ENCODE measurements at places on chromosomes 5 and 9.

- no peak for DNase-seq
Measured at GRCh38 chr9:27712806-27713205, 139.5 kb upstream of the C9orf72 start.

- DNase-seq, result no peak
Measured at GRCh38 chr9:99866398-99866797, 40.1 kb upstream of the STX17 start.

GRCh38 chr5:120231563-120231962, 232.5 kb upstream of the PRR16 start:
- no peak for DNase-seq

GRCh38 chr9:95226921-95227320, 90.6 kb downstream of the FANCC start:
- DNase-seq, result no peak

- no peak for DNase-seq
Measured at GRCh38 chr5:158802941-158803341, 296.8 kb downstream of the EBF1 start.

DNA sequence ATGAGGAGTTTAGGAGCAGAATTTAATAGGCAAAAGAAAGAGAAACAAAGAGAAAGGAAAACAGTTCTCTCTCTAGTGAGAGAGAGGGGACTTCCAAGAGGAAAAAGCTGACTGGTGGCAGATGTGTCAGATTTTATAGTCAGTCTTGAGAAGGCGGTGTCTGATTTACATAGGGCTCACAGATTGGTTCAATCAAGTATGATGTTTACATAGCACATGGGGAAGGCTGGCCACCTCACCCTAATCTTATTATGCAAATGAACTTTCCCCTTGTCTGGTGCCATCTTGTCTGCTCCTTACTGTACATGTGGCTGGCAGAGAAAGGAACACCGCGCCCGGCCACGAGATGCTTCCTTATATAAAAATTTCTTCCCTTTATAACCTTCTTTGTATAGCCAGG, 24.7 kb downstream of the UNC13B start:
- DNase-seq, result no peak

GRCh38 chr5:54743581-54743980, 226.0 kb downstream of the SNX18 start:
- no peak for DNase-seq

DNA sequence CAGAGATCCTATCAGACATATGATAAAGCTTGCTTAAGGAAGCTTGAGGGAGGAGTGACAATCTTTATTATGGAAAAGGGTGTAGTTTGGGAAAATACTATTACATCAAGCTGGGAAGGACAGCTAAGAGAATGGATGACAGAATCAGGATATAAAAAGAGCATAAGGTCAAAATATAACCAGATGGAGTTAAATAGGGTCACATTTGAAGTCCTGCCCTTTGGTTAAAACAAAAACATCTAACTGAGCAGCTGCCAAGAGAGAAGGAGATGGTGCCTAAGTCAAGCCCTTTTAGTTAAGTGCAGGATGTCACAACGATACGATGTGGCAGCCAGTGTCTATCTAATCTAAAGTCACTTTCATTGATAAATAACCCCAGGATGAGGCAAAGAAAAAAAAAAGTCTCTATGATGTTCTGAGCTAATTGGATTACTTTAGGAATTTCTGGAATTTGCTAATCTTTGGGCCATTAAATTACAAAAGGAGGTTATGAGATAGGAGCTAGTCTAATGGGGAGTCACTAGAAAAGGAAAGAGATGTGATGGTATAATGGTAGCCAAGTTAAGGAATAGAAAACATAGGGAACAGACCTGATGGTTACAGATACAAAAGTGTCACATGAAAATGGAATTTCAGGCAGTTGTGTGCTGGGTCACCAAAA, 365.2 kb downstream of the PDE4D start:
- no peak for DNase-seq

DNA sequence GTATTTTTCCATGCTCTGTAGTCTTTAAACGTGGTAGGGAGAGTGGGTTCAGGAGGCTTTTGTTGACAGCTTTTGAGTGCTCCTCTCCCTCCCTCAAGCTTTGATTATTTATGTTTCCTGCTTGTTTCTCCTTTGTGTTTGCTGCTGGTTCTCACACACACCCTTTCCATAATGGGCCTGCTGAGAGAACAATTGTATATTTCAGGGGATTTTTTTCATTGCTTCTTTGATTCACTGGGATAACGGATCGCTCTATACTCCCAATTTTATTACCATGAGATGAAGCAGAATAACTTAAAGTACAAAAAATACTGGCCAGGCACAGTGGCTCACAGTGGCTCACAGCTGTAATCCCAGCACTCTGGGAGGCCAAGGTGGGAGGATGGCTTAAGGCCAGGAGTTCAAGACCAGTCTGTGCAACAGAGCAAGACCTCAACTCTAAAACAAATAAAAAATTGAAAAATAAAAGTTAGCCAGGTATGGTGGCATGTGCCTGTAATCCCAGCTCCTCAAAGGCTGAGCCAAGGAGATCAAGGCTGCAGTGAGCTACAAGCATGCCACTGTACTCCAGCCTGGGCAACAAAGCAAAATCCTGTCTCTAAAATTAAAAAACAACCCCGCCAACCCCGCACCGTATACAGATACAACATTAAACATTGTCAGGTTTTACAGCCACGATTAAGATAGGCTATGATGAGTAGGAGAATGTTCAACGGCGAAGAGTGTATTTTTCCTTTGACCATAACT, 66.9 kb downstream of the USP20 start:
- no peak for DNase-seq

GRCh38 chr5:26553079-26553478, 485.3 kb downstream of the CDH9 start:
- DNase-seq, result no peak

- DNase-seq, result no peak
Measured at GRCh38 chr5:148641735-148642134, 12.6 kb downstream of the HTR4 start.

GRCh38 chr9:76490249-76490990, 31.4 kb downstream of the GCNT1 start:
- DNase-seq, result no peak

DNA sequence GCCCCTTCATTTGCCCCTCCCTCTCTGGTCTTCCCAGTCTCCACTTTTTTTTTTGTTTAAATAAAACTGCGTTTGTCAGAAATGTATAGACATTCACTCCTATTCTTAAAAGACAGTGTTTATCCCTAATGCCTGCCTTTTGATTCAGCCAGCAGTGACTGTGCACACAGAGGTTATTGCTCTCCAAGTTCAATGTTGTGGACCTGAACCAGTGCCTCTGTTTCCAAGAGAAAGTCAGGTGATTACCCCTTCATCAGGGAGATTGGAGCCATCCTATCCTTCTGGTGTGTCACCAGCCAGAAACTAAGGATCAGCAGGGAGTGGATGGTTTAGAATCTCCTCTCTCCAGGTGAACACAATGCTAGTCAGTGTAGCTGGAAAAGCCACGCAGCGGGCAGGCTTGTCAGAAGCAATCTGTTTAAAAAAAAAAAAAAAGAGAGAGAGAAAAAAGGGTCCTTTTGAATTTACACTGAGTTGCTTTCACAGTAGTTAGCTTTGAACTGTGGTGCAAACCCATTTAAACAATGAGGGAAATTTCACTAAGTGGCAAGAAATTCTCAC, 167.5 kb upstream of the DMRT1 start:
- no peak for DNase-seq

DNA sequence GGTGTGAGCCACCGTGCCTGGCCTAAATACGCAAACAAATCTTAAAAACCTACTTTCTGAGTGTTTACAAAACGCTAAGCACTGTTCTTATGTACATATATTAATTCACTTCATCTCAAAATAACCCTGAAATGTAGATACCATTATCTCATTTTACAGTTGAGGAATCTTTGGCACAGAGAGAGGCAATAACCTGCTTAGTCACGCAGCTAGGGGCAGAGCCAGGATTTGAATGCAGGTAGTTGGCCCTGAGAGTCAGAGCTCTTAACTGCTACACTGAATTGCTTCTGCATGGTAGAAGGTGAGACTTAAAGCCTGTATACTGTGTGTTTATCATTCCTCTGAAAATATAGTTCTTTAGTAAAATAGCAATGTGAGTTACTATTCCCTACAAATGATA, 21.9 kb downstream of the ARHGEF37 start:
- no peak for DNase-seq

- no peak for DNase-seq
Measured at GRCh38 chr9:16029046-16029615, 476.3 kb downstream of the CCDC171 start.

DNA sequence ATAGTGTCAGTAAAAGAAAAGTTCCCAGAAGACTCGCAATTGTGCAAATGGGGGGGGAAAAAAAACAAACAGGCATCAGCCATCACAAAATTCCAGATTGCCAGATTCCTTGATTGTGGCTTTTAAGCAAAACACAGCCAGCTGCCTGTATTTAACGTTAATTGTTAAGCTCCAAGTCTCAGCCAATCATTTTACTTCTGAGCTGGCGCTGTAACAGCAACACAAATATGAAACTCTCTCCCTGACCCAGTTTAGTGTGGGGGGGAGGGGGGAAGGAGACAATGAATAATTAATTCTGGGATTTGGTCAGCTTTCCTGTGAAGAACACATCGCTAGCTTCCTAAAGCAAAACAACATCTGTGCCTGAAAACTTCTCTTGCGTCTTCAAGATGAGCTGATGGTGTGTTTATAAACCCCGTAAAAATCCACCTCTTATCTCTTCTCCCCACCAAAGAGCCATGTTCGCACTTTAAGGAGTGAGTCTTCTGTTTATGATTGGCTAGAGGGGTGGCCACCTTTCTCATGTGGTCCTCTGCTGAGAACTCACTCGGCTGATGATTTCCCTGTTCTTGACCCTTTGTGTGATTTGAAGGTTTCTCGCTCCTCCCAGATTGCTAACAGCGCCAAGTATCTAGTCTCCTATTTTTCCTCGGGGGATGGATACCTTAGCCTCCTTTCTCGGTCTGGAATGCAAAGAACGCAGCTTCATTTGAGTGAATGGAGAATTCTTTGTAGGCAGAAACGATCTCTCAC, 160.2 kb upstream of the DAPK1 start:
- DNase-seq, result no peak

DNA sequence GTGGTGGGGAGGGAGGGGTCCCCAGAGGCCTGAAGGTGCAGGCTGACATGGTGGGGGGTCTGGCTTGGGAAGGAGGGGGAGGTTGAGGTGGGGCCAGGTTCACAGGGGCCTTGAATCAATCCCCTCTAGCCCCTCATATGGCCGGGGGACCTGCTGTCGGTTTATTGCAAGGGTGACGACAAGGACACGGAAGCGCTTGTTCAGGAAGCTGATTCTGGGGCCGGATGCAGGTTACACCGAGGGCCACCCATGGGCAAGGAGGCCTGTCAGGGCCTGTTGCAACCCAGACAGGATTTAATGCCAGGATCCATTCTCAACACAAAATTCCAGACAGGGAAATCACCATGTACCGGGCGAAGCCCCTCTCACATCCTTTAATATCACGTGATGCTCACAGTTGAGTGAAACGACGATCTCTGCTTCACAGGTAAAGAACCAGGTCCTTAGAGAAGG, 41.6 kb upstream of the SYNPO start:
- DNase-seq, result no peak

GRCh38 chr9:107685901-107686300, 196.3 kb upstream of the KLF4 start:
- no peak for DNase-seq

- no peak for DNase-seq
Measured at GRCh38 chr5:177508837-177509236, 789 bp downstream of the DOK3 start.

DNA sequence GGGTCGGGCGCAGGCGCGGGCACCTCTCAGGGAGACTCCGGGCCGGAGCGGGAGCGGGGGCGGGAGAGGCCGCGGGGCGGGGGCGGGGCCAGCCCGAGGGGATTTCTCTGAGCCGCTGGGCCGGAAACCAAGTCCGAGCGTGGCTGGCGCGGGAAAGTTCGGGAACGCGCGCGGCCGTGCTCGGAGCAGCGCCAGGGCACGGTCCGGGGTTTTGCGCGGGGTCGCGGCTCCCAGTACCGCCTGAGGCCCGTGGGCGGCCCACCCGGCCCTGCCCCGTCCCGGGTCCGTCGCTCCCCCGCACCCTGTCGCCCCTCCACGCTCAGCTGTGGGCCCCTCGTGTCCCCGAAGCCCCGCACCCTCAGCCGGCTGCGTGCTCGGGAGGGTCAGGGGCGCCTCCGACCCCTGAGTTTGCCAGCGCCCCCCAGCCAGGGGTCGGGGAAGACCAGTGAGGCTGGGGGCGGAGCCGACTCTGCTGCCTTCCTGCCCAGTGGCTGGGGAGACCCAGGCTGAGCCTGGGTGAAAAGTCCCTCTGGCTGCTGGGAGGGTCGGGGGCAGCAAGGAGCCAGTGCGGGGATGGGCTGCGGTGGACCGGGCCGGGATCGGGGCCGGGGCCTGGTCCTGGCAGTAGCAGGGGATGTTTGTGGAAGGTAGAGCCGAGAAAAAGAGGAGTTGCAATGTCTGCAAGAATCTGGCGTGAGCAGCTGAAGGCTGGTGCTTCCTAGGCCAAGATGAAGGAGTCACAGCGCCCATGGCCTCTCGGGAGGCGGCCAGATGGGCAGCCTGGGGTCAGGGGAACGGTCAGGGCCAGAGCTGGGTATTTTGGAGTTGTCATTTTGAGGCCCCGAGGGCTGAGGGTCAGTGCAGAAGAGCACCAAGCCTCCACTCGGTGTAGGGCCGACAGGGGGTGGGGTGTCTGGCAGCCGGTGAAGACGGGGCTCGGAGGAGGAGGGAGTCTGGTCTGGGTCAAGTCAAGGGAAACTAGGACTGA, 588 bp downstream of the TRAF2 start:
- DNase-seq, result peak; percentile 78

GRCh38 chr9:95204710-95205109, 112.8 kb downstream of the FANCC start:
- DNase-seq, result no peak

DNA sequence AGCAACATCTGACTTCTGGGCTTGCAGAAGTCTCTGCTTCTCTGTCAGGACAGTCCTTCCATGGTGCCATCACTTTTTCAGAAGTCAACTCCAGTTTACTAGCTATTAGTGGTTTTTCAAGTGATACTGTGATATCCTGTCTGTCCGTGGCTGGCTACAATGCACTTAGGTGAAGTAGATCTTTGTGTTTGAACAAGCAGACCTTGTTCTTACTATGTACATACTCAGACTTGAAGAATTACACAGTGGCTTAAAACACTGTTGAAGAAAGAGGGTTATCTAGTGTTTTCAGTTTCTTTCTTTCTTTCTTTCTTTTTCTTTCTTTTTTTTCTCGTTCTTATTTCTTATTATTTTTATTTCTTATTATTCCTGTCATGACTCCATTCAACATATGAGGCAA, 228.7 kb downstream of the NTRK2 start:
- DNase-seq, result no peak

DNA sequence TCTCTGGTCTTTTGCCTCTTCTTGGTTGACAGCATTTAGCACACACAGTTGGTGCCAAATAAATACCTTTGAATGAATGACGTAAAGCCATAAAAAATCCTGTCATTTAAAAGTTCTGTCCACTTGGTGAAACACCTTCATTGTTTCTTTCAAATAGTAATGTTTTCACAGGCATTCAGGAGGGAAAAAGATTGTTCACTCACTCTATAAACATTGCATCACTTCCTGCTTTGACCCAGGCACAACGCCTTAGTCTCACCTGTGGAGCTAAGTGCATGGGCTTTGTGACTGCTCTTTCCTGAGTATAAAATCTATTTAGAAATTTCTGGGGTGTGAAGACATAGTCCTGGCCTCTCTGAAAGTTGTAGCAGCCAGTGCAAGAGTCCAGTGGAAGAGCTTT, 88.9 kb upstream of the CXCL14 start:
- no peak for DNase-seq
